Dermis lymphatic vessel endothelial cell (primary cell): ENCODE measurements at places on chromosomes 11 and 22. TPM values are rescaled to one million over a fixed set of nuclear protein-coding genes. Genes with fewer than 3 reads are reported as not detected.

The ARHGEF17 gene
- total RNA-seq = 48.4 and 60.4 TPM in 2 replicates

The ZBED5 gene
- 10.9 and 16.3 TPM in 2 replicates for total RNA-seq

The MCAM gene
- 17.2 and 35.5 TPM in 2 replicates for total RNA-seq

The SMC1B gene
- not detected in 2 replicates for total RNA-seq

The APOA1 gene
- total RNA-seq = not detected in 2 replicates

The KRTAP5-8 gene
- total RNA-seq = not detected in 2 replicates

The RBFOX2 gene
- total RNA-seq = 85.9 and 106 TPM in 2 replicates

The CLP1 gene
- total RNA-seq = 18.7 and 20.9 TPM in 2 replicates

The ANKK1 gene
- total RNA-seq = not detected in 2 replicates

The ADAMTS15 gene
- total RNA-seq = 4.7 and 15.7 TPM in 2 replicates

The LMO1 gene
- not detected in 2 replicates for total RNA-seq

The TRPC6 gene
- 10.3 and 44.4 TPM in 2 replicates for total RNA-seq

The SLC17A6 gene
- total RNA-seq = not detected in 2 replicates

The GAB4 gene
- not detected in 2 replicates for total RNA-seq

The SIK2 gene
- total RNA-seq = 11.3 and 13.0 TPM in 2 replicates

The EML3 gene
- total RNA-seq = 25.7 and 41.2 TPM in 2 replicates

The TSGA10IP gene
- not detected in 2 replicates for total RNA-seq

The OR51M1 gene
- not detected in 2 replicates for total RNA-seq

The OR56B4 gene
- not detected in 2 replicates for total RNA-seq

The LMNTD2 gene
- 1.5 and 1.7 TPM in 2 replicates for total RNA-seq

The SLC7A4 gene
- total RNA-seq = not detected in 2 replicates

The BDNF gene
- under 0.01 and 0.33 TPM in 2 replicates for total RNA-seq

The PKDREJ gene
- under 0.01 TPM in 1 of 2 replicates, not detected in the other for total RNA-seq
